Muscle of leg (tissue), 16 donors: ENCODE measurements at places on chromosomes 11 and 22. TPM values are rescaled to one million over a fixed set of nuclear protein-coding genes. Genes with fewer than 3 reads are reported as not detected.
A peak's percentile ranks its signal among the peaks of the same experiment; 100 is the strongest.

HEPACAM gene
- total RNA-seq = under 0.01 TPM

TMEM121B gene
- 1.2 TPM for total RNA-seq

FOSL1 gene
- total RNA-seq = not detected

KBTBD3 gene
- total RNA-seq = 5.1 TPM

NRIP3 gene
- total RNA-seq = 1.6 TPM

DNA sequence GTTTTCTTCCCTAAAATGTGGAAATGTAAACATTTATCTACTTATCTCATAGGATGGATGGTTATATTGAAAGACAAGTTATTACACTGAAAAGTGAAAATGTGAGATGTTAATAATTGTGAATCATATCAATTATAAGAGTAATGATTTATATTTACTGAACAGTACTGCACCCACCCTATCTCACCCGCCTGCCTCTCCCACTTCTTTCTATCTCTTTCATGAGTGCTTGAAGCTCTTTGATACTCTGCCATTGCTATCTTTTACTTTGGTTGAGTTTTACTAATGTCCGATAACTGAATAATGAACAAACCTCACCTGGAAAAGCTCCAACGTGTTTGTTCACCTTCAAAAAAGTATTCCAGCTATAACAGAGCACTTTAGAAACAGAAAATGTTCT, 263.0 kb upstream of the UBASH3B start:
- peaks cover 11% of the 10 kb centered on the region for H3K4me1 ChIP-seq
- no peak for DNase-seq
- no peaks in the 10 kb centered on the region for H3K36me3 ChIP-seq
- no peak overlapping the region for H3K27ac ChIP-seq
- H3K27me3 ChIP-seq = no peaks in the 10 kb centered on the region

DNA sequence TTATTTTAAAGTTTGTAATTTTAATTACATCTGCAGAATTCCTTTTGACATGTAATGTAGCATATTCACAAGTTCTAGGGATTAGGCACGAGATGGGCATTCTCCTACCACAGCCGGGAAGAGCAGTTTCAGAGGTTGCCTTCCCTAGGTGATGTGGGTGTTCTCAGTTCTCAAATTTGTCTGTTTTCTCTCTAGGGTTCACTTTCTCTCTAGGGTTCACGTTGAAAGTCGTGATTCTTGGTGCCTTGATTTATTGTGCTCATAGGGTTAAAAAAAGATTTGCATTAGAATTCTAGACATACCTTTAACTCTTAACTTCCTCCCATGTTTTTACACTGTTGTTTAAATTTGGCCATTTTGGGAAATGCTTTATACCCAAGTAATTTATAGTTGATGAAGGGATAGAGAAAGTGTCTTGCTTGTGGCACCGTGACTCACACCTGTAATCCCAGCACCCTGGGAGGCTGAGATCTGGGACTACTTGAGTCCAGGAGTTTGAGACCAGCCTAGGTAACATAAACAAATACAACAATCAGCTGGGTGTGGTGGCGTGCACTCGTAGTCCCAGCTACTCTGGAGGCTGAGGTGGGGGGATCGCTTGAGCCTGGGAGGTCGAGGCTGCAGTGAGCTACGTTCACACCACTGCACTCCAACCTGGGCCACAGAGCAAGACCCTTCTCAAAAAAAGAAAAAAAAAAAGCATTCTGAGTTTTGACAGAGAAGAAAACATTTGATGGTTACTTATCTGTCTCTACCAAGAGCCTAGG, 3.6 kb downstream of the MED15 start:
- peaks cover 29% of the 10 kb centered on the region for H3K4me1 ChIP-seq
- no peak for DNase-seq
- no peak overlapping the region for H3K4me3 ChIP-seq
- H3K27me3 ChIP-seq = no peaks in the 10 kb centered on the region
- peaks cover 12% of the 10 kb centered on the region for H3K36me3 ChIP-seq

- DNase-seq = no peak
- no peaks in the 10 kb centered on the region for H3K27me3 ChIP-seq
- no peak overlapping the region for H3K27ac ChIP-seq
- no peaks in the 10 kb centered on the region for H3K4me1 ChIP-seq
- H3K36me3 ChIP-seq = no peaks in the 10 kb centered on the region
Measured at GRCh38 chr11:46553814-46554212, 40.0 kb downstream of the AMBRA1 start.

GRCh38 chr11:75149766-75150465, 991 bp upstream of the SLCO2B1 start:
- no peak for DNase-seq
- H3K27ac ChIP-seq = no peak overlapping the region
- no peaks in the 10 kb centered on the region for H3K36me3 ChIP-seq
- no peak overlapping the region for H3K4me3 ChIP-seq
- H3K27me3 ChIP-seq = peaks cover 2% of the 10 kb centered on the region
- peaks cover 43% of the 10 kb centered on the region for H3K4me1 ChIP-seq

DNA sequence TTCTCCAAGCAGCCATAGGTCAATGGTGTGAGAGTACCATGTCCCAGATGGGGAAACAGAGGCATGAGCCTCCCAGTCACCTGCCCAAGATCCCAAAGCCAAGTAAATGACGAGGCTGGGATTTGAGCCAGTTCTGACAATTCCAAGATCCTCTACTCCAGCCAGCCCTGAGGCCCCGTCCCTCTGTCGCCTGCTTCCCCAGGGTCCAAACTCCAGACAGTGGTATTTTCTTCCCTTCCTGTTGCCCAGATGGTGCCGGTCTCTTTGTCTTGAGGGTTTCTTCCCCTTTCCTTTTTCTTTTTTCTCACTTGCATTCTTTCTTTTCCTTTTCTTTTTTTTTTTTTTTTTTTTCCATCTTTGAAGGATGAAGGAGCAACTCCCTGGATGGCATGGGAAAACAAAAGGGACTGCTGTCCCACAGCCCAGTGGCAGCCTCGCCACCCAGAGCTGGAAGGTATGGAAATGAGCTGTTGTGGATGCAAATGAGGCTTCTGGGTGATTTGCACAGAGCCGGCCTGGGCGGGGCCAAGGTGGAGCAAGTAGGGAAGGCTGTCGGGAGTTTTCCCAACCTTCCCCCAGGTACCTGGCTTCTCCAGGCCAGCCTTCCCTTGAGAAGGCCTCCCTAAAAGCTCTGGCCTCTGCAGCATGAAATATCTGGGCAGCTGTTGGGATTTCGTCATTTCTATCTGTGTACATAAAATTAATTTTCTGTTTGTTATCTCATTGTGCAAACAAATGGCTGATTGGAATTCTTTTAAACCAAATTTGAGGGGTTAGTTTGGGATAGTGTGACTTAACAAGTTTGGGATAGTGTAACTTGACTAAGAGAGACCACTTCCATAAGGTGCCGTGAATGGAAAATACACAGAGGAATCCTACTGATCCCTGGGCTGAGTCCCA, 146.8 kb downstream of the MN1 start:
- no peak for DNase-seq
- H3K36me3 ChIP-seq = no peaks in the 10 kb centered on the region
- H3K27me3 ChIP-seq = peaks cover 3% of the 10 kb centered on the region
- H3K4me1 ChIP-seq = peaks cover 27% of the 10 kb centered on the region
- no peak overlapping the region for H3K27ac ChIP-seq

DNA sequence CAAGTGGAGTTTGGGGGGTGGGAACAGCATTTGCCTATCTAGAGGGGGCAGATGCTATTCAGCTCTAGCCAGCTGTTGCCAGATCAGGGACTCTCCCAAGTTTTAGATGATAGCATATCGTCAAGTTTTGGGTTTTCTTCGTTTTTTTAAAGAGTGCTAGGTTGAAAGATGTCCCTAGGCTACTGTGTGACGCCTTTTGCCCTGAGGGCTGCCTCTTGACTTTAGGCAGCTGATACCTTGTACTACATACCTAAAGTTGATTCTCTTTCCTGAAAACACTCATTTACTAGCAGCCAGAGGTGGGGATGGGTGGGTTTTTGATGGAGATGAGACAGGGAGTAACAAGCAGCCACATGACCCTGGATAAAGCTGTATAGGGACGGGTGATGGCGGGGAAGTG, 87.1 kb downstream of the ABTB2 start:
- no peak for DNase-seq
- no peaks in the 10 kb centered on the region for H3K36me3 ChIP-seq
- H3K27me3 ChIP-seq = no peaks in the 10 kb centered on the region
- H3K4me1 ChIP-seq = peaks cover 20% of the 10 kb centered on the region

- H3K27me3 ChIP-seq = no peaks in the 10 kb centered on the region
- peak overlapping the region; percentile 74 for H3K27ac ChIP-seq
- H3K36me3 ChIP-seq = peaks cover 15% of the 10 kb centered on the region
- peaks cover 51% of the 10 kb centered on the region for H3K4me1 ChIP-seq
- peak; percentile 70 for DNase-seq
Measured at GRCh38 chr22:32818446-32819115, 17.1 kb downstream of the TIMP3 start.

DNA sequence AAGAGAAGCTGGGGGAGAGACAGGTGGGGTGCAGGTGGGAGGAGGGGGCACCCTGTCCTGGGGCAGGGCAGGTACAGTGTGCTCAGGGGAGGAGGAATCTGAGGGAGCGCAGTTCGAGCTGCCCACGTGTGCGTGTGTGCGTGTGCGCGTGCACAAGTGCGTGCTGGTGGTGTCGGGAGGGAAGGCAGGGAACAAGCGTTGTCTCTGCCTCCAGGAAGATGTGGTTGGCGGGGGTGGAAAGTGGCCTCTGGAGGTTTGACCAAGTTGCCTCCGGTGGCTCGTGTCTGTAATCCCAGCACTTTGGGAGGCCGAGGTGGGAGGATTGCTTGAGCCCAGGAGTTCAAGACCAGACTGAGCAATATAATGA, 49.9 kb upstream of the THY1 start:
- no peak for DNase-seq
- H3K27ac ChIP-seq = no peak overlapping the region
- peaks cover 5% of the 10 kb centered on the region for H3K27me3 ChIP-seq
- peaks cover 21% of the 10 kb centered on the region for H3K4me1 ChIP-seq
- no peaks in the 10 kb centered on the region for H3K36me3 ChIP-seq

- no peaks in the 10 kb centered on the region for H3K27me3 ChIP-seq
- DNase-seq = no peak
- H3K4me3 ChIP-seq = no peak overlapping the region
- no peaks in the 10 kb centered on the region for H3K4me1 ChIP-seq
- no peak overlapping the region for H3K27ac ChIP-seq
Measured at GRCh38 chr22:49900441-49901230, 17.6 kb downstream of the ALG12 start.

- no peaks in the 10 kb centered on the region for H3K27me3 ChIP-seq
- peaks cover 32% of the 10 kb centered on the region for H3K36me3 ChIP-seq
- peak overlapping the region; percentile 69 for H3K27ac ChIP-seq
- peaks cover 27% of the 10 kb centered on the region for H3K4me1 ChIP-seq
- no peak overlapping the region for H3K4me3 ChIP-seq
- DNase-seq = peak; percentile 92
Measured at GRCh38 chr22:17786435-17787161, 12.3 kb upstream of the BID start.

DNA sequence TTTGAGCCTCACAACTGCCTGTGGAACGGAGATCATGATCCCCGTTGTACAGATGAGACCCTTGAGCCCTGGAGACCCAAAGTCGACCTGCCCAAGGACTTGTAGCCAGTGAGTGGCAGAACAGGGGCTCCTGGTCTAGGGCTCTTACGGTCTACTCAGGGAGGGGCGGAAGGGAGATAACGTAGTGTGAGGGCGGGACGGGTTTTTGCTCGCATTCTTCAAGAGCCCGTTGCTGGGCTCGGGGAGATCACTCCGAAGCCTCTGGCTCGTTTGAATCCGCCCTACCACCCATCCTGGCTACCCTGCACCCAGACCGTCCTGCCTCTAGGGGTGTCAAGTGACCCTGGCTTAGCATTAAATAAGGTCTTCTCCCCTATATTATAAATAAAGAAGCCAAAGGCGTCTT, 639 bp downstream of the CRY2 start:
- peak overlapping the region; percentile 95 for H3K4me3 ChIP-seq
- peaks cover 30% of the 10 kb centered on the region for H3K4me1 ChIP-seq
- peak overlapping the region; percentile 95 for H3K27ac ChIP-seq
- no peaks in the 10 kb centered on the region for H3K27me3 ChIP-seq
- peaks cover 6% of the 10 kb centered on the region for H3K36me3 ChIP-seq
- DNase-seq = peak; percentile 82

- peaks cover 13% of the 10 kb centered on the region for H3K27me3 ChIP-seq
- H3K36me3 ChIP-seq = no peaks in the 10 kb centered on the region
Measured at GRCh38 chr22:46744581-46744980, 6.5 kb upstream of the CERK start.

- H3K27ac ChIP-seq = no peak overlapping the region
- no peak overlapping the region for H3K4me3 ChIP-seq
- no peaks in the 10 kb centered on the region for H3K36me3 ChIP-seq
- H3K4me1 ChIP-seq = peaks cover 6% of the 10 kb centered on the region
- H3K27me3 ChIP-seq = peaks cover 20% of the 10 kb centered on the region
- DNase-seq = no peak
Measured at GRCh38 chr11:73223998-73224730, 6.1 kb downstream of the P2RY2 start.
